ENCODE measurements at places on chromosomes 12 and 14.

DNA sequence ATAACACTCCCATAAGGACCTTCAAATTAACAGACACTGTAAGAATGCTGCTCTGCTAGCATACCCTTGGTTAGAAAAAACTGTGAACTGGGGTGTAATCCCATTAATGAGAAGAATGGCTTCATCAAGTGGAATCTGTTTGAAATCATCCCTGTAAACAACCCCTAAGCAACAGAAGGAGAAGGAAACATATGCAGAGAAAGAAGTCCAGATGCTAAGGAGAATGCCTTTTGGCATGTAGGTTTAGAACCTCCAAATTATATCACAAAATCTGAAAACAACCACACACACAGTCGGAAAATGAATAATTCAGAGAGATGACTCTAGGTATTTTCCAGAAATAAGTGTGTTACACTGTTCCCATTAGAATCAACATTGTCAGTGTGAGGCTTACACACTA is 140.2 kb downstream of the NUAK1 start:
- no peak for DNase-seq

DNA sequence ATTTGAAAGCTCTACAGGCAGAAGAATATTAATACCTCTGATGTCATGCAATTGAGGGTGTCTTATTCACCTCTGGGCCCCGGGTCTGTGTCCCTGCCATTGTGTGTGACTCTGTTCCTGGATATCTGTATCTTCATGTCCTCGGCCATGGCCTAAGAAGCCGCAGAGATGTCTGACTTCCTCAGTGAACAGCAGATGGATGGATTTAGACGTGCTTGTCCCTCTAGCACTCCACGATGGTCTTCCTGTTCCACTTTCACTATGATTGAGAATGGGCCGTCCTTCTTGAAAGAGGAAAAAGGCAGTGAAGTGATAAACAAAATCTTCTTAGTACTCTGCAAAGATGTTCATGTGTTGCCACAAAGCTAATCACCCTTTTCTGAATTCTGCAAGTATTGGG is 217.4 kb downstream of the SLC41A2 start:
- no peak for DNase-seq

GRCh38 chr14:48546996-48547395 is 871.6 kb upstream of the MDGA2 start:
- no peak for DNase-seq

DNA sequence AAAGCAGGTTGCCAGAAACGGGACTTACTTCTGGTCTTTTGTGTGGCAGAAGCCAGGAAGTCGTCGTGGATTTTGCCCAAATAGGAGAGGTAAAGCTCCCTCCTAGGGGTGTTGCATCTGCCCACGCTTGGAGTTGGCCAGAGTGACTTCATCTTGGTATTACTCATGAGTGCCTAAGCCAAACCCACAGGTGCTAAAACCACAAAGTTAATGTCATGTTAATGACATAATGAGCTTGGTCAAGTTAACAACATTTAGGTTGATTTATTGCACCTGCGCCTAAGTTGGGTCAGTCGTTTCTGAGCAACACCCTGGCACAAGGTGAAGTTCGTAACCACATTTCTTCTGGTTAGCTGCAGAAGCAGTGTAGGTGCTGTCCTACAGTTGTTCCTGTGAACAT is 225.2 kb downstream of the FUT8 start:
- DNase-seq: no peak

GRCh38 chr12:121240484-121241101 is 30.7 kb downstream of the P2RX4 start:
- no peak for DNase-seq

DNA sequence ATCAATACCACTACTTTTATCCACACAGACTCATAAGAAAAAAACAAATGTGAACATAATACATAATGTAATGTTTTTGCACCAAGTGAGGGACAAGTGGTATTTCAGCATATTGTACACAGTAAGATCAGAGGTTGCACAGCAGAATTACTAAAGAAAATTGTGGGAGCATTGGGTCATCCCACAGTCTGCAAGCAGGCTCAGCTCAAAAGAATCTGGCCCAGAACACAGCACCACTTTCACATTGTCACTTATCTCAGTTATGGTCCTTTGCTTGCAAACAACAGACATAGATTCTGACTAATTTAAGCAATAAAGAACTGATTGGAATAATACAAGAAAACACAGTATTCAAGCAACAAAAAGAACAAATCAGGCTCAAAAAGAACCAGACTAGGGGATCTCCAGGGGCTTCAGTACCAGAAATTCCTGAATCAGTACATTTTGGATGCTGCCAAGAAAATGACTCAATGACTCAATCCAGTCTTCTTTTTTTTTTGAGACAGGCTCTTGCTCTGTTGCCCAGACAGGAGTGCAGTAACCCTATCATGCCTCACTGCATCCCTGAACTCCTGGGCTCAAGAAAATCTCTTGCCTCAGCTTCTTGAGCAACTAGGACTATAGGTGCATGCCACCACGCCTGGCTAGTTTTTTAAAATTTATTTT is 42.9 kb upstream of the EEA1 start:
- no peak for DNase-seq

DNA sequence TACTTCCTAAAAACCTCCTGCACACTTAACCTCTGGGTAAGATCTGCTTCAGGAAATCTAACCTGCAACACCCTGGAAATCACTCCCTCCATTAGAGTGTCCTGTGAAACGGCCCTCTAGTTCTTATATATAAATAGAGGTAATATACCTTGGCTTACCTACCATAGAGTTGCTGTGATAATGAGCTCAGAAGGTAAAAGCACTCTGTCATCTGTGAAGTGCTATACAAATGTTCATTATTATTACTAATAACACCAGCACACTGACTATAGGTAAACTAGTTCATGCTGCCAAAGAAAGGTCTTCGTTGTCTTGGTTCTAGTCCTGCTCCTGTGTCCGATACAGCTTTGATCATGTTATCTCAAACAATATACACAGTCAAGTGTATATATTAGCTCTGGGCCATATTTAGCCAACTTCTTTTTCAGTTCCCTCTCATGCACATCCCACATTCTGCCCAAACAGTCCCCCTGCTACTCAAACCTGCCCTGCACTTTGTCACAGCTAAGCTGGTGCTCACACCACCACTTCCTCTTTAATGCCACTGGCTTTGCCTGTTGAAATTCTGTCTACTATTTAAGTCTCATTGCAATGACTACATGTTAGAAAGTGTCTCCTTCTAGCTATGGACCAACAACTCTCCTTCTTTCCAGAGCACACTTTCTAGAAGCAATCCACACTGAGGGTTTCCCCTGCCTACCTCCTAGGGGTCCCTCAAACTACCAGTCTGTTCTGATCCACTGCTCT is 5.1 kb downstream of the E2F7 start:
- no peak for DNase-seq

DNA sequence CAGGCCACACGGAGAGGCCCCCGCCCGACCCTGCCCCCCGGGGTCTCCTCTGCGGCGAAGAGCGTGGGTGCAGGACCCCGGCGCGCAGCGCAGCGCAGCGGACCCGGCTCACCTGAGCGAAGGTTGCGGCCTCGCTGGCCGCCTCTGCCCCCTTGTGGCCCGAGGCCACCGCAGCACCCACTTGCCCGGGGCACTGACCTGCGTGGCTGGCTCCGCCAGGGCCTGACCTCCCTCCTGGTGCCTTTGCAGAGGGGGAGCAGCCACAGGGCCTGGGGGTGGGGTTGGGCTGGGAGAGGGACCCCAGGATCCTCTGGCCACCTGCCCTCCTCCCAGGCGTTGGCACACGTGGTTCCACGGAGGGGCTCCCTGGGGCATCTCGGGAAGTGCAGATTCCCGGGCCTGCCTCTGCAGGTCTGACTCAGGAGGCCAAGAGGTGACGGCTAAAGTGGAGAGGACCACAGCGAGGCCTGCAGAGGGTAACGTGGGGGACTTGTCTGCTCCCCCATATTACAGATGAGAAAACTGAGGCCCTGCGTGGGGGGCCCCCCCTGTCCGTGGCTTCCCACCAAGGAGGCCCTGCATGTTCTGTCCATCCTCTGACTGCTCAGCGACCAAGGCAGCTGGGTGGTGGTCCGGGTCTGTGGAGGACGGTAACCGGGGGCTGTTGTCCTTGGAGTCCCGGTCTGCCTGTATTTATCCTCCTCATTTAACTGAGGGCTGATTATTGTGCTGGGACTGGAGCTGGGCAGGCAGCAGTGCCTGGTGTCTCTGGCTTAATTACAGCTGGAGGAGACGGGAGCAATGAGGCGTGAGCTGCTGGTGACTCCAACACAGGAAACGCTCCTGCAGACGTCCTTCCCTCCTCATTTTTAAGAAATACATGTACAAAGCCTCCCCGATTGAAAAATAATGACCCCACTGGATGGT is 67.9 kb upstream of the BEGAIN start:
- DNase-seq: no peak

Measured in substantia nigra (tissue), 51 donors.